ENCODE measurements at places on chromosomes 1 and 21. TPM values are rescaled to one million over a fixed set of nuclear protein-coding genes. Genes with fewer than 3 reads are reported as not detected.

DNA sequence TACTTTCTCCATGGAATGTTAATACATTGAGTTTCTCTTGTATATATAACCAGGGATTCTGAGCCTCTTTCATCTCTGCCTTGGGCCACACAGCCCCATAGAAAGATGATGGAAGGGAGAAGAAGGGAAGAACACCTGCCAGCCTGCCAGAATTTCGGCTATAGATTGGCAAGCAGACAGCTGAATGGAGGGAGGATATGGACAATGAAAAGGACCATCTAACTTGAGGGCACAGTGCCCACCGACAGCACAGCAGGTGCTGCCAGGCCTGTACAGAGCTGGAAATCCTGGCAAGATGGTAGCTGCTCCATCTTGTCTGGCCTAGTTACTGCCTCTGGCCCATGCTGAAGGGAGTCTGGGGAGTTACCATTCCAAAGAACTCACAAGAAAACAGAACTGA is 244.3 kb downstream of the FGGY start:
- peaks cover 7% of the 10 kb centered on the region for H3K4me1 ChIP-seq
- H3K27ac ChIP-seq = no peak overlapping the region
- no peaks in the 10 kb centered on the region for H3K27me3 ChIP-seq
- peaks cover under 1% of the 10 kb centered on the region for H3K36me3 ChIP-seq

- no peaks in the 10 kb centered on the region for H3K27me3 ChIP-seq
- H3K4me1 ChIP-seq = peaks cover 11% of the 10 kb centered on the region
- H3K27ac ChIP-seq = no peak overlapping the region
- H3K4me3 ChIP-seq = no peak overlapping the region
These were observed 11.0 kb downstream of the PRDM15 start for GRCh38 chr21:41868062-41868710.

DNA sequence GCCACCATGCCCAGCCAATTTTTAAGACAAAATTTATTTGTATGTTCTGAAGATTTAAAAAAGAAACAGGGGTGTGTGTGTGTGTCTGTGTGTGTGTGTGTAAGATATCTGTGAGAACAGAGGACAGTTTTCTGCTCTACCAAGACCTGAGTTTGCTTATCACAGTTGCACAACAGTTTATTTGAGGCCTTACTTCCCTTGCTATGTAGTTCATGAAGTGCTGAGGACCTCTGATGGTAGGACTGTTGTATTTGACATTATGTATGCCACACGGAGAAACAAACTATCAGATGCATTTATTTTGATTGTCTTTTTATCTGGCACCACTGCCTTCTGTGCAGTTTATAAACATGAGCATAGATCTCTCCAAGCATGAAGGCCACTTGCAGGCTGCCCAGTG is 355.2 kb downstream of the PBX1 start:
- H3K36me3 ChIP-seq = no peaks in the 10 kb centered on the region
- DNase-seq = no peak
- no peaks in the 10 kb centered on the region for H3K27me3 ChIP-seq

DNA sequence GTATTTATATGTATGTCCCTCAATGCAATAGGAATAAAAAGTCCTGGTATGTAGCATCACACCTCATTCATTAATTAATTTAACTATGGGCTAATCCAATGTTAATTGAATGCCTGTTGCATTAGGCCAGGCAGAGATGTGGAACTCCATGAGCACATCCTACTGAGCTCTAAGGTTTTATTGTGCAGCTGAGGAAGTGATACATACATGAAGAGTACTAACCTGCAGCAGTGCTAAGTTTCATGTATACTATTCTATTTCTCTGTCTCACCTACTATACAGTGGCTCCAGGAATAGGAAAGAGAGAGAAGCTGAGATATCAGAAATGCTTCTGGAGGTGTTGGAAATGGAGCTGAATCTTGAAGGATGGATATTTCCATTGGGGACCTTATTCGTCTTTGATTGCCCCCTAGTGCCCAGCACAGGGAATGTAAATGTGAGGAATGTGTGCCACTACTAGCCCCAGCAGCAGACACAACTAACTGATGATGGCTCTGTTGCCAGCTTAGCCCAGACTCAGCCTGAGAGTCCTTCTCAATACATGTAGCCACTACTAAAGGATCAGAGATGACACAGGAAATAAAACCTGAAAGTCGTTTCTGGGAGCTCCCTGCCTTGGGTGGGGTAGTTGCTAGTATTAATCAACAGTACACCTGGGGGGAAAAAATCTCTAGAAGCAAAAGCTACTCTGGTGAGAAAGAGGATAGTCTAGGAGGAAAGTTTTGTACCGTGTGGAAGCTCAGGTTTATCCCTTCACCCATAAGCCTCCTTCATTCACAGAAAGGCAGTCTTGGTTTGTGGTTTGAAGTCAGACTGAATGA is 173.3 kb upstream of the FOXD3 start:
- no peaks in the 10 kb centered on the region for H3K27me3 ChIP-seq
- peak; percentile 66 for DNase-seq
- peaks cover 4% of the 10 kb centered on the region for H3K4me1 ChIP-seq
- H3K36me3 ChIP-seq = no peaks in the 10 kb centered on the region

GRCh38 chr1:181002582-181003172 is 20.0 kb downstream of the STX6 start:
- DNase-seq = no peak
- H3K36me3 ChIP-seq = peaks cover 42% of the 10 kb centered on the region

GRCh38 chr1:200153277-200154055 is 126.0 kb downstream of the NR5A2 start:
- peak overlapping the region; percentile 30 for H3K27ac ChIP-seq
- no peaks in the 10 kb centered on the region for H3K36me3 ChIP-seq
- no peaks in the 10 kb centered on the region for H3K27me3 ChIP-seq

The CAMK1G gene
- 0.50 TPM for total RNA-seq

DNA sequence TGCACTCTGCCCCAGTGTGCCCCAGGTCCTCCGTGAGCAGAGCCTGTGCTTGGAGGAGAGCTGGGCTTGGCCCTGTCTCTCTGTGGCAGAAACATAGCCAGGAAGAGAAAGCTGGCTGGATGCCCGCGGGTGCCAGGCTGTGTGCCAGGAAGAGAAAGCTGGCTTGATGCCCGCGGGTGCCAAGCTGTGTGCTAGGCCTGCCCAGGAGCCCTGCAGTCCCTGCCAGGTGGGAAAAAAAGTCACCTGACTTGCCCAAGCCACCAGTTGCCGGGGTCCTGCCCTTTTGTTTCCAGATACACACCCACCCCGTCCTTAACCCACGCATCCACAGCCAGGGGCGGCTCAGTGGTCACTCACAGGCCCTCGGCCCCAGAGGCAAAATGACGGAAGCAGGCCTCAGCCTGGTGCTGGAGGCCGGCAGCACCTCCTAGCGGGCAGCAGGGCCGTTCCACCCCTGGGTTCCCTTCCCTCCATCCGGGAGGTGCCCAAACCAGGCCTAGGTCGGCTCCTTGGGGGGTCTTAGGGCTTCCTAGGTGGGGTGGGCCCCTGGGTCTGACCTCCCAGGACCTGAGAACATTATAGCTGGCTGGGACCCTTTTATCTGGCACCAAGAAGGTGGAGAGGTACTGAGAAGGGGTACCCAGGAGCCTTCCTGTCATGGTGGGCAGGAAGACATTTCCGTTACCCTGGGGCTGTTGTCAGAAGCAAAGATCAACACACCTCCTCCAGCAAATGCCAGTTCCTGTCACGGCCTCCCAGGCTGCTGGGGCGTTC is 9.1 kb downstream of the ITGB2 start:
- no peak overlapping the region for H3K27ac ChIP-seq
- no peaks in the 10 kb centered on the region for H3K4me1 ChIP-seq
- no peak overlapping the region for H3K4me3 ChIP-seq
- DNase-seq = no peak
- H3K27me3 ChIP-seq = no peaks in the 10 kb centered on the region
- no peaks in the 10 kb centered on the region for H3K36me3 ChIP-seq

The SELE gene
- not detected for total RNA-seq

GRCh38 chr1:8517661-8518489 is 200.0 kb downstream of the SLC45A1 start:
- peaks cover 5% of the 10 kb centered on the region for H3K36me3 ChIP-seq
- H3K4me3 ChIP-seq = no peak overlapping the region
- no peak for DNase-seq
- H3K4me1 ChIP-seq = peaks cover 38% of the 10 kb centered on the region
- H3K27ac ChIP-seq = peak overlapping the region; percentile 90

GRCh38 chr21:35222021-35222420 is 172.9 kb upstream of the RUNX1 start:
- H3K4me3 ChIP-seq = no peak overlapping the region
- no peaks in the 10 kb centered on the region for H3K27me3 ChIP-seq
- H3K36me3 ChIP-seq = no peaks in the 10 kb centered on the region
- peaks cover 33% of the 10 kb centered on the region for H3K4me1 ChIP-seq
- DNase-seq = no peak

The CFHR1 gene
- 0.16 TPM for total RNA-seq

The OR2AJ1 gene
- total RNA-seq = not detected

GRCh38 chr1:80542231-80542630 is 1258.5 kb upstream of the ADGRL2 start:
- H3K27ac ChIP-seq = no peak overlapping the region
- no peaks in the 10 kb centered on the region for H3K27me3 ChIP-seq
- no peak for DNase-seq

The CCDC30 gene
- total RNA-seq = 2.1 TPM

- no peaks in the 10 kb centered on the region for H3K36me3 ChIP-seq
- H3K4me1 ChIP-seq = peaks cover 38% of the 10 kb centered on the region
- H3K27ac ChIP-seq = peak overlapping the region; percentile 34
These were observed 5.3 kb downstream of the ADGRB2 start for GRCh38 chr1:31758823-31759222.

The DYNLT4 gene
- total RNA-seq = 0.57 TPM

DNA sequence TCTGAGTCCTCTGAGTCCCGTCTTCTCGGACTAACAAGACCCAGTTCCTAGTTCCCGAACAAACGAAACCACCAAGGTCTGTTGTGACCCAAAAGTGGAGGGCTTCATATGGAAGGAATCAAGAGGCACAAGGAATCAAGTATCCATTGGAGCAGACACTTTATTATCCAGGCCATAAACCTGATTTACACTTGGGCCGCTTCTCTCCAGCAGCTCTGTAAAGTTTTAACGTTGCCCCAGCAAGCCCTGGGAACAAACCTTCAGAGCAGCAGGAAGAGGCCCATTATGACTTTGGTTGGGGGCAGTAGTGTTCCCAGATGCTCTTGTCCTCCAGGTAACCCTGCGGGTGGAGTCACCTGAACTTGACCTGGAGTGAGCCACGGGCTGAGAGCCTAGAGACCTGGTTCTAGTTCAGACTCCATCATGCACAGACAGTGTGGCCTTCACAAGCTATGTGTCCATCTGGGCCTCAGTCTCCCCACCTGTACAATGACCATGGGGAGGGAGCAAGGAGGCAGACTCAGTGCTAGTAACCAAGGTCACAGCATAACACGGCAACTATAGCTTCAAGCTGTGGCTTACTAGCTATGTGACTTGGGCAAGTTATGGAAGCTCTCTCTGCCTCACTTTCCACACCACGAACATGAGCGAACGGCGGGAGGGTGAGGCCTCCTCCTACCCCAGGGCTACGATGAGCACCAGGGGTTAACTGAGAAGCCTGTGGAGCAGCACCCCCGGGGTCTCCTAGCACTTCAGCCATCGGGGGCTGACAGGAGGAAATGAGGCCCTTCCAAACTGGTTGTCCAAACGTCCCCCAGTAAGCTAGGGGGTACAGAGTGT is 95.7 kb downstream of the GLIS1 start:
- H3K4me3 ChIP-seq = no peak overlapping the region
- H3K27me3 ChIP-seq = no peaks in the 10 kb centered on the region
- peaks cover 12% of the 10 kb centered on the region for H3K4me1 ChIP-seq
- no peak overlapping the region for H3K27ac ChIP-seq
- DNase-seq = peak; percentile 1

DNA sequence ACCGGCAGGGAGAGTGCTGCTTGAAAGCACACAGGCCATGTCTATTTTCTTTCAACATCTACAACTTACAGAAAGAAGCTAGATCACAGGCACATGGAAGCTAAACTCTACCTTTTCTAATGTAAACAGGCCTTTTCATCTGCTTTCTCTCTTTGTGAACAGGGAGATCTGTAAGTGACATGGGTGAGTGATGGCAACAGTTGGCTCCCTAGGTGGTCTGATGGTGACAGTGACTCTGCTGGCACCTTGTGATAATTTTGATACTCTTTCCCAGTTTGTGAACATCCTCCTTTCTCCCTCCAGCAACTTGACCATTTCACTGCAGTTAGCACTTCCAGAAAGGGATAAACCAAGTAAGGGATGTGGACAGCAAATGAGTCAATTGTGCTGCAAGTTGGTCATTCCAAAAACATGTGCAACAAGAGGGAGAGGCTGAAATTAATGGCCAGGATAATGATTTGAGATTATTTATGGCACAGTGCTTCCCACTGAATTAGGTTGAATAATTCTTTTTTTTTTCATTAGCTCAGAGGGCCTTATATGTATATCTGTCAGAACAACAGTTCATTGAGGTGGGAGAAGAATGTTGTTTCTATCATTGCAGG is 89.5 kb downstream of the XCL2 start:
- no peak overlapping the region for H3K27ac ChIP-seq
- no peak for DNase-seq
- no peaks in the 10 kb centered on the region for H3K4me1 ChIP-seq
- H3K4me3 ChIP-seq = no peak overlapping the region
- H3K27me3 ChIP-seq = no peaks in the 10 kb centered on the region
- H3K36me3 ChIP-seq = peaks cover 25% of the 10 kb centered on the region

The TMEM82 gene
- total RNA-seq = 1.4 TPM
